ENCODE measurements at places on chromosomes 3 and 15. TPM values are rescaled to one million over a fixed set of nuclear protein-coding genes. Genes with fewer than 3 reads are reported as not detected.

DNA sequence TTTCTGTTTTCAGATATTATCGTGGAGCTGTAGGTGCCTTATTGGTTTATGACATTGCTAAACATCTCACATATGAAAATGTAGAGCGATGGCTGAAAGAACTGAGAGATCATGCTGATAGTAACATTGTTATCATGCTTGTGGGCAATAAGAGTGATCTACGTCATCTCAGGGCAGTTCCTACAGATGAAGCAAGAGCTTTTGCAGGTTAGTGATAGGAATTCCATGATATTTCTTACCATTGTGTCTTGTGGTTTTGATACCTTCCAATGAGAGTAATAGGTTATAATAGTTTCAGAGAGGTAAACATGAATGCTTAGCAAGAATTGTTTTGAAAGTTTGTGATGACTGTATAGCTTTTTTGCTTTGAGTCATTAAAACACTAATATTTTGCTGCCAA is 8.5 kb downstream of the RAB11A start:
- no peak for DNase-seq

Gene MINAR1
- total RNA-seq = 0.11 TPM

Gene SCAANT1
- total RNA-seq = 2.1 TPM

Gene UROC1
- total RNA-seq = not detected

DNA sequence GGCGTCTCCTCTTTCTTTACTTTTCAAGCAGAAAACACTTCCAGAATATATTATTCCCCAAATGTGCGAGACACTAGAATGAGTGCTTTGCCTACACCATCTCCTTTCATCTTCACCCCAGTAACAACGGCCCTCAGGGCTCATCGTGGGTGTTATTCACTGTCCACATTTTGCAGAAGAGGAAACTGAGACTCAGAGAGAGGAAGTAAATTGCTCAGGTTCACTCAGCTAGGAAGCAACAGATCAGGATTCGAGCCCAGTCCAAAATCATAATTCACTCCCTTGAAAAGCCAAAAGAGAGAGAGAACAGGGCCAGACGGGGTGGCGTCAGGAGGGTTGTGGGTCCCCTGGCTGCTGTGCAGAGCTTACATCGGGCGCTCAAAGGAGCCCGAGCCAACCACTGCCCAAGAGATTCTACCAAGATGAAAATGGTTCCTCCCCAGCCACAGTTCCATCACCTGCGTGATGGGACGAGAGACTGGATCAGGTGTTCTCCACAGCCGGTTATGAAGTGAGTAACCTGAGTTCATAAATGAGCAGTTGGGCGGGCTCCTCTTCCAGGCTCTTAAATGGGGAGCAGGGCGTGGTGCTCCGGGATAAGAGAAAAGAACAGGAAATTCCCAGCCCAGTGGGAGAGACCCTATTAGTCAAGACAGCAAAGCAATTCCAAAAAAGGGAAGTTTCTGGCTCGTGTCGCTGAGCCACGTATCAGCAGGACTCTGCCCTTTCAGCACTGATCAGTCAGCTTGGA is 48.6 kb upstream of the FLNB start:
- no peak for DNase-seq

DNA sequence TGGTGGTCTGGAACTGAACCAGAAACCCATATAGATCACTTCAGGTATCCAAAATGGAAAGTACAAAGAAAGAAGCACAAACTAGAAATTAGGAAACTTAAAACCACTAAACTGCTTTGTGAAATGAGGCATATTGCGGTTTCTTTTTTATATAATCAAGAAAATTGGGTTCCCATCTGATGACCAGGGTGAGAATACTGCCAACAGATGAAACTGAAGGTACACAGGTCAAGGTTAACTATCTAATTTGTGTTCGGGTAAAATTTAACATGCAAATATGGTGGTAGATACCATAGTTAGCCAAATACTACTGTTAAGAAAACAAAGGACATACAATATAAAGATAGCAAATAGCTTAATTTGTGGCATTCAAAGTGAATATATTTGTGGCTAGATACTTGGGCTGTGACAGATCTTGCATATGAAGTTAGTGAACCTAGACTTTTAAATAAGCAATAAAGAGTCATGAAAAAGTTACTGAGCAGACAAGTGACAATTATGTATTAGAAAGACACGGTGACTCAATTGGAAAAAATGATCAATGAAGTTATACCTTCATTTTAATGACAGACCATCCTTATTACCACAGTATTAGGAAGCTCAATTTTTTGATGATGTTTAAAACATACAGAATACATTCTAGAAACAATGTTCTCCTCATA is 127.4 kb downstream of the NR2E3 start:
- DNase-seq = no peak
